ENCODE measurements at places on chromosomes 7 and 10.

- DNase-seq, result no peak
Measured at GRCh38 chr7:51135576-51135975, 181.0 kb downstream of the COBL start.

- no peak for DNase-seq
Measured at GRCh38 chr10:113397047-113397446, 155.8 kb upstream of the HABP2 start.

GRCh38 chr10:93861825-93862224 is 32.0 kb upstream of the SLC35G1 start:
- DNase-seq, result no peak

- no peak for DNase-seq
Measured at GRCh38 chr10:7667262-7668141, 736 bp upstream of the ITIH5 start.

DNA sequence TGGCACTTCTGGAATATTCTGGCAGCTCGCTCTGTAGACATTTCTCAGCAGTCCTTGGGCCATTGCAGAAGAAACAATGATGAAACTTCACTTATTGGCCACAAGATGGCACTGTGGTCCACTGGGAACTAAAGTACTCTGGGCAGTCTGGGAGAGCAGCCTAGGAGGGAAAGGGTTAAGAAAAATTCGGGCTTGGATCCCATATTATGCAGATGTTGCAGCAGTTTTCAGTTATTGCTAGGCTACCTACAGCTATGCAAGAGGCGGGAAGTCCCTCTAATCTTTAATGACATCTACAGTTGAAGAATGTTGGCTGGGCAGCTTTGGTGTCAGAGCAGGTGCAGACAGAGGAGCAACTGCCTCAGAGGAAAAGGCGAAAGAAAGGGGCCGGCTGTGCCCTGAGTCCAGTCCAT is 201.7 kb upstream of the PRSS58 start:
- DNase-seq, result no peak

GRCh38 chr7:32941681-32942414 is 15.4 kb upstream of the FKBP9 start:
- no peak for DNase-seq

GRCh38 chr10:89085153-89085552 is 94.6 kb downstream of the FAS start:
- DNase-seq, result no peak

- no peak for DNase-seq
Measured at GRCh38 chr7:28666154-28666553, 253.8 kb downstream of the CREB5 start.

DNA sequence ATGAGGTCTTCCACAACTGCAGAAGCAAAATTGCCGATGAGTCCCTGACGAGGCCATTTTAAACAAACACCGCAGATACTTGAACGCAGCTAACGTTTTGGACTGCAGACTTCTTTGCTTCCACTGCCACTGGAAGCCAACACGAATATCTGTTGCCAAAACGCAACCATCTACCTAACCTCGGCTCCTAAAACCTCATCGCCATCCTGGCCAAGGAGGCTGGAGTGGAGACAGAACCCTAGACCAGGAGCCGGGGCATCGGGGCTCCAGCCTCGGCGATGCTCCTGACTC is 493 bp downstream of the WDR91 start:
- no peak for DNase-seq

GRCh38 chr10:126565441-126565840 is 105.1 kb downstream of the C10orf90 start:
- no peak for DNase-seq

- DNase-seq, result no peak
Measured at GRCh38 chr10:49290607-49291006, 8.4 kb upstream of the C10orf71 start.

DNA sequence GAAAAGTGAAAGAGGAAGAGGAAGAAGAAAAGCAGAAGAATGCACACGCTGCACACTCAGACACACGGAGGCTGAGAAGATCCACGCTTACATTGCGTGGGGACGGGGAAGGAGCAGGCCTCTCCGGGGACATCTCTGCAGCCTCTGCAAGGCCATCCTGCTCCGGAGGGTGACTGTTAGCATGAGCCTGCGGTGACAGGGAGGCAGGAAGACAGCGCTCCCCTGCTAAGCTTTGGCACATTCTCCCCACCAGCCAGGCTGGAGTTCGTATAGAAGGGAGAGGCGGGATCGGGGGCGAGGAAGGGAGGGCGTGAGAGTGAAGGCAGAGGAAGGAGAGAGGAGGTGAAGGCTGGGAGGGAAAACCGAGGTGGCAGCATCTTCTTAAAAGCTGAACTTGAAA is 366.0 kb upstream of the SHH start:
- DNase-seq, result no peak

DNA sequence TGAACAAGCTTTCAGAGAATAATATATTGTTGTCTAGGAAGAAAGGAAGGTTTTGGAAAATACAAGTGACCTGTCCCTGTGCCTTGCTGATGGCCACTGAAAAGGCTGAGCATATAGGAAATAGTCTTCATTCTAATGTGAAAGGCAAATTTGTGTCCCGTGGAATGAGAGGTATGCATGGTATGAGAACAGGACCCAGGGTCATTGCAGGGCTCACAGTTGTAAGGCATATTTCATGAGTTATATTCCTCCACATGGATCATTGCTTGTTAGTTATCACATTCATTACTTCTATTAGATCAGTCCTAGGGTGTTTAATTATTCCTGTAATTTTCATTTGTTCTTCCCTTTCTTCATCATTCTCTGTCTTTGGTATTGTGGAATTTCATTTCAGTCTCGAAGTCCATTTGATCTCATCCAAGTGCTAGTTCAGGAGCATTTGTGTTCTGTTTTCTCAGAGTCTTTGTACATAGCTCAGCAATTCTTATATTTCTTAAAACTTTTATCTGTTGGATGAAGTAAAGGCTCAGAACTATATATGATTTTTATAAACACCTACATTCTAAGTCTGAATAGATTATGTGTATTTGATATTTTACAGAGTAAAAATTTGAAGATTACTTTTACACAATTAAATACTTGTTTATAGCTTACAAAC is 39.4 kb upstream of the ARHGAP21 start:
- no peak for DNase-seq

GRCh38 chr10:114684084-114684821 is 26.2 kb upstream of the ABLIM1 start:
- no peak for DNase-seq

- no peak for DNase-seq
Measured at GRCh38 chr10:7045891-7046599, 364.8 kb downstream of the SFMBT2 start.

DNA sequence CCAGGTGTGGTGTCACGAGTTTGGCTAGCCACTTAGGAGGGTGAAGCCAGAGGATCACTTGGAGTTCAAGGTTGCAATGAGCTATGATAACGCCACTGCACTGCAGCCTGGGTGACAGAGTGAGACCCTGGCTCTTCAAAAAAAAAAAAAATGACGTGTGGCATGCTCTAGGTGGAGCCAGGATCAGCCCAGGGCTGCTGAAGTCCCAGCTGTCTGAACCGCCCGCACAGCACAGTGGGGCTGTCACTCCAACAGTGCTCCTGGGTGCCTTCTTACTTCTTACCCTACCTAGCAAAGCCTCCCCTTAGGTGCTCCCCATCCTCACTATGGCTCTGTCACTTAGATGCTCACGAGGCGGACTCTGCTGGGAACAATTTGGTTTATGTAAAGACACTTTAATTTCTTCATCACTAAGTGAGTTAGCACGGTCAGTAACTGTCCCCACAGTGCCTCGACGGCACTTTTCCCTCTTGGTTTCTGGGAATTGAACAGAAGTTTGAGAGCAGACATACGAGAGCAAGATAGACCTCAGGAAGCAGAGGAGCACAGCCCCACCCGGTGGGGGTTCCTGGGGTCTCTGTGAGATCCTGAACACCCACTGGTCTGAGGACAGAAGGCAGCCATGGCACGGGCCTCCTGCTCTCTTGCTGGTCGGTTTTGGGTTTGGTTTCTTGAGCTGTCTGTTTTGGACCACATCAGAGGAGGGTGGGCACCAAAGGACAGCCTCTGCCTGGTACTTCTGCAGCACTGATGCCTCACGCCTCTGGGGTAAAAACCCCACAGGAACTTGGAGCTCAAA is 66.2 kb upstream of the BTBD16 start:
- DNase-seq, result no peak

- no peak for DNase-seq
Measured at GRCh38 chr10:22341190-22341925, 3.9 kb upstream of the SPAG6 start.

GRCh38 chr7:129986600-129986999 is 33.8 kb upstream of the UBE2H start:
- DNase-seq, result no peak

GRCh38 chr10:77571490-77571889 is 66.1 kb downstream of the KCNMA1 start:
- DNase-seq, result no peak

- DNase-seq, result no peak
Measured at GRCh38 chr7:135493362-135493761, 16.5 kb downstream of the CNOT4 start.

DNA sequence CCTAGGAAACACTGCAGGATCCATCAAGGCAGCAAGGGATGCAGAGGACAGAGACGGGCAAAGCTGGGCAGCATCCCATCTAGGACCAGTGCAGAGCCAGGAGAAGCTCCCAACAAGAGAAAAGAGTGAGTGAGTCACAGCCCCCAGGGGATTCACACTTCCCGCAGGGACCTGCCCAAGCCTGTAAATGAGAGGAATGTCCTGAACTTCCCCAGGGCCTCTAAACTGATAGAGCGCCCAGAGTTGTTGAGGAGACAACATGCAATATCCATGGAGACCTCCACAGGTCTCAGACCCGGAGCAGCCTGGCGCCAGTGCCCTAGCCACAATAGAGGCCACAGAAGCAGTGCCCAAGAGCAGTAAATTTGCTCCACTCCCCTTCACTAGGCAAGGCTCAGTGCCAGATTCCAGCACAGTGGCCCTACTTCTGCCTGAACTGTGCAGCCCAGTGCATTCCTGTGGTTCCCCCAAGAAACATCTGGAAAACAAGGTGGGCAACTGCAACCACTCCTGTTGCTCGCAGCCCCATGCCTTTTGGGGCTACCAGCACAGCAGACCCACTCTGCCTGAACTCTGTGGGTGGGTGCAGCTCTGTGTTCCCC is 567.5 kb downstream of the POM121L12 start:
- no peak for DNase-seq

GRCh38 chr10:117186832-117187615 is 10.3 kb upstream of the KCNK18 start:
- DNase-seq, result no peak

DNA sequence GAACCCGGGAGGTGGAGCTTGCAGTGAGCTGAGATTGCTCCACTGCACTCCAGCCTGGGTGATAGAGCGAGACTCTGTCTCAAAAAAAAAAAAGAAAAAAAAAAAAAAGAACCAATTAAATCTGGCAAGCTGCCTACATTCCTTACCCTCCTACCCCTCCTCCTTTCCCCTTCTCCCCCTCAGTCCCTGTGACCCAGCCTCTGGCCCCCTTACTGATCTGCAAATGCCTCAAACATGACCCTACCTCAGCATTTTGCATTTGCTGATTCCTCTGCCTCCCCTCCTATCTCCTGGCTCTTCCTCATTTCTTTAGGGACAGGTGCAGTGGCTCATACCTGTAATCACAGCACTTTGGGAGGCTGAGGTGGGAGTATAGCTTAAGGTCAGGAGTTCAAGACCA is 19.3 kb downstream of the CDHR3 start:
- DNase-seq, result no peak

DNA sequence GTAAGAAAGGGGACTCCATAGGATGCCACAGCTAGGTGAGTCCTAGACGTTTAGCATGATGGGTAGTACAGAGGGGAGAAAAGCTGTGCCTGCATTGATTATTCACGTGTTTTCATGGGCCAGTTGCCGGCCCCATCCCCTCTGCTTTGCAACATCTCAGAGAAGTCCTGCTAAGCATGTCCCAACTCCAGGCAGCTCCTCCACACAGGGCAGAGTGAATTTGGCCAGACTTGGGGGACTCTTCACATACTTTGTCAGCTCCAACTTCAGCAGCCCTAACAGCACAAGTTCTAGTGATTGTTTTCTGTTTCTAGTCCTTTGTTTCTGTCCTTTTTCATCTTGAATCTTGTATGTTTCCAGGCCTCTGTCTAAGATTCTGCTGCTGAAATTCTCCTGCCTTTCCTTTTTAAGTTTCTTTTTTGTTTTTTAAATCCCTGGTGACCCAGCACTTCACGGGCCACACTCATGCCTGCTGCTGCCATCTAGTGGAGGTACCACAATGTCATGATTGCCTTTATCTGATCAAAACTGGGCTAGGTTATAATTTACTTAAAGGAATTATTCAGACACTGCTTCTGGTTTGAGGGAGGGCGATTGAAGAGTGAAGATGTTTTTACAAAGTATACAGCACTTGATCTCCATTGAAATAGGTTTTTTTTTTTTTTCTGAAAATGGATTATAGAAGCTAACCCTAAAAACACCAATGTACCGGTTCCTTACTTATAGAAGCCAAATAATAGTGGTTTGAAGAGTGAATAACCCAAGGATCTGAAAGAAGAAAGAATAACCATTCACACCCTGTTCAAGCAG is 276.9 kb downstream of the CSTF2T start:
- peak; percentile 7 for DNase-seq

GRCh38 chr7:92698237-92698841 is 108.1 kb upstream of the FAM133B start:
- DNase-seq, result no peak

DNA sequence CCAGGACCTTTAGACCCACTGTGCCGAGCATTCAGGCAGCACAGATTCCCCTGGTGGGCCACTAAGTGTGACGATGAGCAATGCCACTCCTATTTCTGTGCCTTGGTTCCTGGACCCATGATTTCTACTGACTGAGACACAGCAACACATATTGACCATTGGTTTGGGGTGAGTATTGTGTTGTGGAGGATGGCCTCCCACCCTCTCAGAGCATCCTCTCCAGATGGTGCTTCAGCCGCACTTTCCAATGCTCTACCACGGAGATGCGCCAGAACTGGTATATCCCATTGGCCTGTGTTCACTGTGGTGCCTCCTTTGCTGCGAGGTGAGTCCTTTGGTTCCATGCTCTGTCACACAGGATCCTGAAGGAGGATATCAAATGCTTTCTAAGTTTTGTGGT is 10.1 kb upstream of the GDF10 start:
- no peak for DNase-seq

DNA sequence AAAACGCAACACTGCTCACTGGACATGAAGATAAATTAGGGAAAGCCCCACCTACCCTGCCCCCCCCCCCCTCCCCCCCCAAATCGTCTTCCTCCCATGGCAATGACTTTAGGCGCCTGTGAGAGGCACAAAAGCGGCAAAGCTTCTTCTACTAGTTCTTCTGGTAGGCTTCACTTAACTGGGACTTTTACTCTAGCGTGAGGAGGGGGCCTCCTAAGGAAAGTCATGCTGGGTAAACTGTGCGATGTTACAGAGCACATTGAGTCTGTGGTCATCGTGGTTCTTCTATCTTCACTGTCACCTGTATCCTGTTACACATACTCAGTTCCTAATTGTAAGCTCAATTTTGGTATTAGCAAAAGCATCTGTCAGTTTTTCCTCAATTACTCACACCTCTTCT is 25.1 kb downstream of the HSPB1 start:
- DNase-seq, result no peak

- DNase-seq, result no peak
Measured at GRCh38 chr7:124072603-124073309, 39.9 kb upstream of the TMEM229A start.
